ENCODE measurements at places on chromosomes 1 and 21.

DNA sequence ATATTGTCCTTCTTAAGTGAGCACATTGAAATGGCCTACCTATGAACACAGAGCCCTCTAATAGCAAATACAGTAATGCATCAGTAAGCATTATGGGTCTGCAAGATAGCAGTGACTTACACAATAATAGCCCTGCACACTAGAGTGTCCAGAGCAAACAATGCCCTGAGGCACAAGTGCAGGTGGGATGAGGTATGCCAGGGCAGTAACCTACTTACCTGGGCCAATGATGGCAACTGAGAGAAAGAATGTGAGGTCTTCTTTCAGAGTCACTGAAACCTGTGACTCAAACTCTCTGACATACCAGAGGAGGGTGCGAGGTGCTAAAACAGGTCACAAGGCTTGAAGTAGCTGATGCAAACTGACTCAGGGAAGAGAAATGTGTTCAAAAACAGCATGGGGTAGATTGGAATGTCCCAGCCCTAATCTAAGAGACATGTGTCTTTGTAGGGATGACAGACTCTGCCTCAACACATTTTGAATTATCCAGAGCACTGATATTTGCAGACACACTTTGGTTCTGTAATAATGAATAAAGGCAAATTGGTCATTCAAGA lies 168.5 kb upstream of the RUNX1 start:
- peak; percentile 36 for DNase-seq

DNA sequence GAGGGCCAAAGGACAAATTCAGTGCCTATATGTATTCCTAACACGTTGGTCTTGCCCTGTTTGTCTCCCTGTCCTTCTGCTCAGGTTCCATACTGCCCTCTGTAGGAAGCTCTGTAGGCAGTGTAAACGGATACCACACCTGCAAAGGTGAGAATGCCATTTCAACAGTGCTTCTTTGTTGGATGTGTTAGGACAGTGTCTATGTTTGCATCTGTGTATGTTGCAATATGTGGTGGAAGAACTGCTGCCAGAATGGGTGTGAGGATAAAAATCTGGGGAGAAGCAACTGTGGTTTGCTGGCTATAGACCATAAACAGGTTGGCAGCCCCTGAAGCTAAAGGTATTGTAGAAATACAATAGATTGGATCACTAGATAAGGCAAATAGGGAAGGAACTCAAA lies 113.1 kb upstream of the BMP8A start:
- DNase-seq, result no peak

DNA sequence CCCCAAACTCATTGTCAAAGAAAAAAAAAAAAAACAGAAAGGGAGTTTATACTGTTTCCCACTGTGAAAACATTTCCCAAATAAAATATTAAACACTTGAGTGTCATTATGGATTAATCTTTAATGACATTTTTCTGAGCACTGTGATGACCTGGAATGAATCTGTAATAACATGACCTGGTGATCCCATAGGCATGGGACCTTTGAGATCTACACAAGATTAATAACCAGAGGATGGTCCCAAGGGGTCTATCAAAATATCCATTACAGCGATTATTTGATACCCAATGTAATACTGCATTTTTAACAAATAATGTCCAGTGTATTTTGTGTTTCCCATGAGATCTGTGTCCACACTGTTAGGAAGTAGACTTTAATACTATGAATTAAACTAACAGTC lies 32.4 kb upstream of the NCAM2 start:
- DNase-seq, result no peak

- no peak for DNase-seq
Measured at GRCh38 chr1:30995990-30996612, 69.4 kb downstream of the PUM1 start.

GRCh38 chr1:205947024-205947423 lies 3.8 kb upstream of the SLC26A9 start:
- no peak for DNase-seq

GRCh38 chr1:223691121-223691520 lies 21.2 kb upstream of the CAPN2 start:
- DNase-seq, result no peak

GRCh38 chr1:66685670-66686069 lies 66.6 kb upstream of the DYNLT5 start:
- no peak for DNase-seq

- no peak for DNase-seq
Measured at GRCh38 chr1:101344745-101345144, 107.9 kb downstream of the S1PR1 start.

GRCh38 chr1:182890927-182891610 lies 51.9 kb downstream of the DHX9 start:
- no peak for DNase-seq

DNA sequence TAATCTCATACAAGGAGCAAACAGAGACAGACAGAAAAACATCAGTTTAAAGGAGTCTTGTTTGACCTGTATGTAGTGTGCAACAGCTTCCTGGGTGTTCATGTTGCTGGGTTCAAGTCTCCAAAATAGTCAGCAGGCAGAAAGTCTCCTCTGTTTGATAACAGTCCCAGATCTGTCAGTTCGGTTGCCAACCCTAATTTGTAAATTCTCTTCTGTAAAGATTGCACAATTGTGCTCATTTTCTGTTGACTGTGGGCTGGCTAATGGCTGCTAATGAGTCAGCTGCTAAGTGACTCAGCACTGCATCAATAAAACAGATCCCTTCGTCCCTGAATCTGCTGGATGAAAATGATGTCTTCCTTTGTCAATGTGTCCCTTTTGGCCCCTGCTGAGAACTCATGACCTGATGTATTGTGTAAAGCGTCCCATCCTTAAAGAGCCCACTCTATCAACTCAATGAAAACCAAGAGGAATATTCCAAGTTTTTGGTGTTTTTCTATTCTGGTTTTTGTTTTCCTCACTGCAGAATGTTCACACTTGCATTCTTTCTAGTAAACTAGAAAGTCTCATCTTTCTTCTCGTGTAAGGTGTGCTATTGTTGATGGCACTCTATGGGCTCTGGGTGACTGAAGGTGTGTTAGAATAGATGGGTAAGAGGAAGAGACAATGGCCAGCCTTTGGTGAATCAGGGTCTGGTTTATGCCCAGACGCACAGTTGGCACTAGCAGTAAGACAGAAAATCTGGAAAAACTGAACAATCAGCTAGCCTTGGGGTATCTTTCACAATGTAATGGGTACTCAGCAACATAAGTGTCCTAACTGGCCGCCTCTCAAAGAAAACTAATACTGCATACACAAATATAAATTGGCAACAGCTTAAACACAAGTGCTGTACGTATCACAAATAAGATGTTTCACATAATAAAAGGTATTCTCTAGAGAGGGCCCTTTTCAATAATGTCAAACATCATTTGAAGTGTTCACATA lies 75.1 kb upstream of the SIPA1L2 start:
- no peak for DNase-seq

- DNase-seq, result no peak
Measured at GRCh38 chr1:11563560-11564069, 84.7 kb downstream of the DISP3 start.

DNA sequence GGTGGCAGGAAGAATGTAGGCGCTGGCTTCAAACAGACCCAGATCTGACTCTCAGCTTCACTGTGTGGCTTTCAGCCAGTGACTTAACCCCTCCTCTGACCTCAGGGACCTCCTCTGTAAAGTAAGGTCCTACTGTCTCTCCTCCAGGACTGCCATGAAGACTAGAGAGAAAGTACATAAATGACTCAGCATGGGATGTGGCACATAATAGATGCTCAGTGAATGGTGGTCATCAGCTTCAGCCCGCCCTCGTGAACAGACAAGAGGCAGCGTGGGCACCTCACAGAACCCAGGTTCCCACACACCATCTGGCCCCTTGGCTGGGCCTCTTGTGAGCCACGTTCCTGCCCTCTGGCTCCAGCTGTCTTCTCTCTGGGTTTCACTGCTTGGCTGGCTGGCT lies 126.0 kb downstream of the SYF2 start:
- no peak for DNase-seq

DNA sequence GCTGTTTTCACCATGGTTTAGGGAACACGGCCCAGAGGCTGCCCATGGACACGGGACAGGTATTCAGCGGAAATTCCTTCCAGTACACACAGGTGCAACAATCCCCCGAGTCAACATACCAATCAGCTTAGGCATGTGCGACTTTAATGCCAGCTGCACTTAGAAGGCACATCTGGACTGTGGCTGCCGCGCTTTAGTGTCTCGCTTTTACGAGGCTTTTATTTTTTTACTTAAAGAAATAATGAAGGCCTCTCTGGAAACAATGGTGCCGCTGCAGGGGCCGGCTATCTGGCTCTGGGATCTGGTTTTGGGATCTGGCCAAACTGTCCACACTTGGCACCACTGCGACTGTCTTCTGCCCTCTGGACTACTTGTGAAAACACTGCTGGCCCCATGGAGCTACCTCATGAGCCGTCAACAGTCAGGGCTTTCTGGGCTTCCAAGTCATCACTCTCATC lies 55.5 kb downstream of the SLC66A1 start:
- no peak for DNase-seq

- no peak for DNase-seq
Measured at GRCh38 chr1:202047977-202048376, 37.6 kb downstream of the ELF3 start.

- no peak for DNase-seq
Measured at GRCh38 chr1:211630236-211631081, 45.0 kb downstream of the NEK2 start.

GRCh38 chr1:229579059-229579673 lies 20.7 kb upstream of the ABCB10 start:
- no peak for DNase-seq

GRCh38 chr21:22399681-22400514 lies 1401.7 kb downstream of the NCAM2 start:
- DNase-seq, result no peak

DNA sequence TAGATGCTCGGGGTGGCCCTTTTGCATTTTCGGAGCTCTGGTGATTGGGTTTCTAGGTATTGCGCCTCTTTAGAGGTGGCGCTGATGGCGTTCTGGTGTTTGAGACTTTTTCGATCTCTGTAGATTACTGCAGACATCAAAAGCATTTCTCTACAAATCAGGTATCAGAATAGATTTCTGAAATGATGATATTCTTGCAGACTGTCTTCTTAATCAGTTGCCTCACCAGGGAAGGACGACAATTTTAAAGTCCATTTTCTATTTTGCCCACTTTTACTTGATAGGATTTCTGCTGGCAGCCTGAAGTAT lies 65.2 kb upstream of the VAMP3 start:
- DNase-seq, result no peak

DNA sequence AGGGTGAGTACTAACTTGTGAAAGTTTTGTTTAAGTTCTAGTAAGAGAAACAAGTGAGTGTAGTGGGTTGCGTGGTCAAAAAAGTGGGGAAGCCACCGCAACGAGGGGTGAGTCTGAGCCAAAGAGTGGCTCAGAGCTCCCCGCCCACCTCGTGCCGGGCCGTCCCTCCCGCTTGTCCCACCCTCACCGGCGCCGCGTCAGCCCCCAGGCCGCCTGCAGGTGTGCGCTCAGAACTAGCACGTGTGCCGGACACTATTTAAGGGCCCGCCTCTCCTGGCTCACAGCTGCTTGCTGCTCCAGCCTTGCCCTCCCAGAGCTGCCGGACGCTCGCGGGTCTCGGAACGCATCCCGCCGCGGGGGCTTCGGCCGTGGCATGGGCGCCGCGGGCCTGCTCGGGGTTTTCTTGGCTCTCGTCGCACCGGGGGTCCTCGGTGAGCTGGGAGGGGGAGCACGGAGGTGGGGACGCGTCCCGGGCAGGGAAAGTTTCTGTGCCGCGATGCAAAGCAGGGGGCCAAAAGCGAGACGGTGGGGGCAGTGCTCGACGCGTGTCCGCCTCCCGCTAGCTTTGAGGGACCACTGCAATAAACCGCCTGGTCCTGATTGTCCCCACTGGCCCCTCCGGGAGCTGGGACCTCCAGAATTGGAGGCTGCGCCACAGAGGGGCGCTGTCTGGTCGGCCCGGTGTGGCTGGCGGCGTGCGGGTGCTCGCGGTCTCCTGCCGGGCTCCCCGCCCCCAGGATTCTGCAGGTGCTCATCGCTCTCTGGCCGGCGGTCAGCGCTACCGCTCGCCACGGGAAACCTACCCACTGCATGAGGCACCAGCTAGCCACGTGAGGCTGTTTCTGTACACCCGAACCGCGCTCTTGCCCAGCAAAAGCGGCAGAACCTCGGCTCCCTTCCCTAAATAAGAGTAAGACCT lies at the start of gene CR2:
Gene CR2, plus strand, starts transcription at position 283 of the 919 bp plus-strand sequence. Its CDS starts 91 bp downstream, at position 374.
- peak; percentile 65 for DNase-seq

DNA sequence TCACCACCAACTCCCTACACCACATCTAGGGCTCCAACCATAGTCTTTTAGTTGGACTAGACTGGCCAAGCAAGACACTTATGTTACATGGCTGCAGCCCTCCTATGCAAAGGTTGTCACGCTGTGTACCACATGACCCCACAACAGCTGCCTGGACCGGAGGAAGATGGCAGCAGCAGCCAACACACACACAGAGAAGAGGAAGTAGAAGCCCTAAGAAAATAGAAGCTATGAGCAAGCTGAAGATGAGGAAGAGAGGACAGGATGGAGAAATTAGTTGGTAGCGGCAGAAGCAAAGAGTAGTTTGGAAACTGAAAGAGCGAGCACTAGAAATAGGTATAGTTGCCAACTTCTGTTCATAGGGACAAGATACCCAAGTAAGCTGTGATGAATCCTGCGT lies 60.8 kb upstream of the RALGPS2 start:
- no peak for DNase-seq

- no peak for DNase-seq
Measured at GRCh38 chr1:89356658-89357400, 7.0 kb upstream of the GBP6 start.
